ENCODE measurements at places on chromosomes 7 and 10. TPM values are rescaled to one million over a fixed set of nuclear protein-coding genes. Genes with fewer than 3 reads are reported as not detected.

GRCh38 chr10:101451667-101452069 lies 97.7 kb downstream of the BTRC start:
- H3K36me3 ChIP-seq: no peaks in the 10 kb centered on the region
- H3K4me1 ChIP-seq: no peaks in the 10 kb centered on the region
- H3K27me3 ChIP-seq: no peaks in the 10 kb centered on the region
- H3K27ac ChIP-seq: no peak overlapping the region
- no peak overlapping the region for H3K4me3 ChIP-seq
- no peak for DNase-seq

OPN1SW gene
- not detected for total RNA-seq

GRCh38 chr10:11197878-11198277 lies 180.2 kb downstream of the CELF2 start:
- no peaks in the 10 kb centered on the region for H3K36me3 ChIP-seq
- peak overlapping the region; percentile 5 for H3K27ac ChIP-seq
- no peaks in the 10 kb centered on the region for H3K27me3 ChIP-seq

DNA sequence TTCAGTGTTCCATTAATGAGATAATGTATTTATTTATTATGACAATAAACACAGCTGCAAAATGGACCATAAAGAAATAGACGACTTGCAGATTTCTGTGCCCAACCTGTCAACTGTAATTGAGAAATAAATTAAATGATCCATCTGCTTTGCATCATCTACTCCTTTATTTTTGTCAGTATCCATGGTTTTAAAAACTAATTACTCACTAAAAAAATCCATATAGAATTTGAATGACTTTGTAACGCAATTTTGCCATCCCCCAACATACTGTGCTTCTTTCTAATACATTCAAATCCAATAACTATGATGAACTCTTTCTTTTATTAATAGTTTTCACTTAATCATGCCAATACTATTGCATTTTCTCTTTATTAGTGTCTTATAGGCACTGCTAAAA lies 388.5 kb upstream of the SORCS1 start:
- no peaks in the 10 kb centered on the region for H3K27me3 ChIP-seq
- no peak overlapping the region for H3K4me3 ChIP-seq
- no peak for DNase-seq
- H3K4me1 ChIP-seq: peaks cover 9% of the 10 kb centered on the region
- H3K27ac ChIP-seq: no peak overlapping the region

- no peaks in the 10 kb centered on the region for H3K4me1 ChIP-seq
- H3K27ac ChIP-seq: no peak overlapping the region
- H3K36me3 ChIP-seq: peaks cover 25% of the 10 kb centered on the region
Observed at GRCh38 chr10:839550-840205, 91.8 kb downstream of the LARP4B start.

- peaks cover 43% of the 10 kb centered on the region for H3K4me1 ChIP-seq
- H3K27me3 ChIP-seq: no peaks in the 10 kb centered on the region
- DNase-seq: no peak
- no peaks in the 10 kb centered on the region for H3K36me3 ChIP-seq
Observed at GRCh38 chr10:50415292-50415691, 164.0 kb upstream of the ASAH2 start.

- H3K4me1 ChIP-seq: 0 out of 2 replicates have a peak, but pooled peaks cover 4% of the 10 kb centered on the region
- H3K36me3 ChIP-seq: no peaks in the 10 kb centered on the region
- no peak overlapping the region for H3K27ac ChIP-seq
- no peak for DNase-seq
Observed at GRCh38 chr7:26428571-26428970, 136.9 kb downstream of the SNX10 start.

DNA sequence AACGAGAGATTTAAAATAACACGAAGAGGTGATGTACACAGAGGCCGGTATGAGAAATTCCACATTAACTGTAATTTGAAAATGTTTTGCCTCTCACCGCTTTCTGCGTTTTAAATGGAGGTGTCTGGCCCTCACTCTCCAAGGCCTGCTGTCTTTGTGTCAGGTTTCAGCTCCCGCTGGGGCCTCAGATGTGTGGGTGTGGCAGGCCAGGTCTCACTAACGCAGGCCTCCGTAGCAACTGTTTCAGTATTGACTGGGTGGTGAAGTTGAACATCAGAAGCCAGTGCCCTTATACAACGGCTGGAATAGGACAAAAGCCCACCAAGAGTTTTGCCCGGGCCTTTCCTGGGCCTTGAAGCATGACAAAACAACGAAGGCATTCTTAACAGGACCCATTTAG lies 303.1 kb downstream of the ADARB2 start:
- no peak overlapping the region for H3K4me3 ChIP-seq
- H3K4me1 ChIP-seq: peaks cover 11% of the 10 kb centered on the region
- H3K27me3 ChIP-seq: no peaks in the 10 kb centered on the region
- H3K36me3 ChIP-seq: no peaks in the 10 kb centered on the region
